Choroid plexus epithelial cell (primary cell): ENCODE measurements at places on chromosomes 11 and 22.

- peak; percentile 61 for DNase-seq
These were observed 9.1 kb upstream of the SERHL2 start for GRCh38 chr22:42544686-42545085.

GRCh38 chr11:108685419-108686130, 20.7 kb downstream of the DDX10 start:
- no peak for DNase-seq

DNA sequence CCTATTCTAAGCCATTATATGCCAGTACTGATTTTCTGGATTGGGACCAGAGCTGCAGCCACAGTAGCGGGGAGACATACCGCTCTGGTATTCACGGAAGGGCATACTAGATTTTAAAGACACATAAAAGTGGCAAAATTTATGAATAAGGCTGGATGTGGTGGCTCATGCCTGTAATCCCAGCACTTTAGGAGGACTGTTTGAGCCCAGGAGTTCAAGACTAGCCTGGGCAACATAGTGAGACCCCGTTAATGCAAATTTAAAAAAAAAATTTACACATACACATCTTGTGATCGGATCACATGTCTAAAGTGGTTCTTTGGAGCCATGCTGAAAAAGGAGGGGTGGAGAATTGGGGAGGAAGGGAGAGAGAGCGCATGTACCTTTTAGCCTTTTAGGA, 9.0 kb downstream of the RPL27A start:
- DNase-seq, result no peak

- DNase-seq, result no peak
These were observed 24.3 kb downstream of the SERPINH1 start for GRCh38 chr11:75586395-75586794.

GRCh38 chr11:115990004-115990447, 485.8 kb upstream of the CADM1 start:
- DNase-seq, result no peak

DNA sequence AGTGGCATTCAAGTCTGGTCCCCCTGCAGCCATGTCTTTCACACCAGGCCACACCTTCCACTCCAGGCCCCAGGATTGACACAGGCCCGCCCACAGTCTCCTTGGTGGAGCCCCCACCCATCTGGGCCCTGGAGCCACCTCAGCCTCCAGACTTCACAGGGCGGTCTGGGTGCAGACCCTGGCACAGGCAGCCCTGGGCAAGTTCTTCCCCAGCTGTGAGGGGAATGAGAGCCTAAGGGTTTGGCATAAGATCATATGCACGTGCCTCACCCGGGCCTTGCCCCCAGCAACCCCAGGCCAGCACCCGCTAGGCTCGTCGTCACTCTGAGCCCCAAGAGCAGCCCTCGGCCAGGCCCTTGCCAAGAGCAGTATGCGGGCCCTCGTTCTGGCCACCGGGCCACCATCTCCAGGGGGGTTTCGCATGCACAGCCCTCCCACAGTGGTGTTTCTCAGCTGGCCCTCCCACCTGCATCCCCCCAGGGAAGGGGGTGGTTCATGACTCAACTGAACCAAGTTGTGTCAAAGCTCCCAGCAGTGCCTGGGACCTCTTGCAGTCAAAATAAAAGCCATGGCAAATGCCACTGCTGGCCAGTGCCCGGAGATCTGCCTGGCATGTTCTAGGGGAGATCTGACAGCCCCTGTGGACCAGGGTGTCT, 70.4 kb upstream of the KCNQ1OT1 start:
- no peak for DNase-seq

DNA sequence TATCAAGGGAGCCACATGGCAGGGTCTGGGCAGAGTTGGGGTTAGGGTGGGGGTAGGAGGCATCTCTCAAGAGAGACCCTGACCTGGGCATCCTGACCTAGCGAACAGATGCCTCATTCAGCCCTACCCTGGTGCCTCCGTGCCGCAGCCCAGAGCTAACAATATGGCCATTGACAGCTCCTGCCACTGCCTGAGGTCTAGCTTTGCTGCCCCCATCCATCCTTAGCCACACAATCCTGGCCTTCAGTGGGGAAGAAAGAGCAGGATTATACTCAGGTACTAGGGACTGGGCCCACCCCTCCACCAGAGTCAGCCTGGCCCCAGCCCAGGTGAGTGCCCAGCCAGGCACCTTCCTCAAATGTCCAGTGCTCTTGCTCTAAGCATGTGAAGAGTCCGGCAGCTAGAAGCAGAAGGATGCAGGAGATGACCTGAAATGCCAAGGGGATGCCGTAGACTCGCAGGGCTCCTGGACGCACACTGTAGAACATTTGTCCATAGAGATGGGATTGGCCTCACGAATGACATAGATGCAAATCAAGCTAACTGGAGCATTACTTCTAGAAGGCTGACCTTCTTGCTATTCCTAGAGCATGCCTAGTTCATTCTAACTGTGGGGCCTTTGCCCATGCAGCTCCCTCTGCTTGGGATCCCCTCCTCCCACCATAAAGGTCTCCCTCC, 13.3 kb upstream of the SERPINH1 start:
- no peak for DNase-seq

GRCh38 chr11:10044618-10045017, 249.4 kb downstream of the SBF2 start:
- no peak for DNase-seq

DNA sequence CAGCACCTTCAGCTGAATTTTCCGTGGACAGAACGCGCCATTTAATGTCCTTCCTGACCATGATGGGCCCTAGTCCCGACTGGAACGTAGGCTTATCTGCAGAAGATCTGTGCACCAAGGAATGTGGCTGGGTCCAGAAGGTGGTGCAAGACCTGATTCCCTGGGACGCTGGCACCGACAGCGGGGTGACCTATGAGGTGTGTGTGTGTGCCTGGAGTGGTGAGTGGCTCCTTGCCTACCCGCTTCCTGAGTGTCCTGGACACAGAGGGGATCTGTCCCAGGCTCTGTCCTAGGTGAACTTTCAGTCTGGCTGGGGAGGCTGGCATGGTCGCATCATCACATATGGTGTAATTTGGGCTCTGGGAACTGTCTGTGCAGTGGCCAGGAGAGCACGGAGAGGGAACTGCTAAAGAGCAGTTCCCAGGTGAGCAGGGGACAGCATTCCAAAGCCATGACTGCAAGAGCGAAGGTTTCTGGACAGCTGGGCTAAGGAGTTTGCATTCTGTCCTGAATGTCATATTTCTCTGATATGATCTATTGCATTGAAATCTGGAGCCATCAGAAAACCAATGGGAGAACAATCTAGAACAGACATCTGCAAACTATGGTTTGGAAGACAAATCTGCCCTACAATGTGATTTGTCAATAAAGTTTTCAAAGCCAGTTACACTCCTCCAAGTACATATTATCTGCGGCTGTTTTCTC, 104.3 kb downstream of the RRAS2 start:
- no peak for DNase-seq

DNA sequence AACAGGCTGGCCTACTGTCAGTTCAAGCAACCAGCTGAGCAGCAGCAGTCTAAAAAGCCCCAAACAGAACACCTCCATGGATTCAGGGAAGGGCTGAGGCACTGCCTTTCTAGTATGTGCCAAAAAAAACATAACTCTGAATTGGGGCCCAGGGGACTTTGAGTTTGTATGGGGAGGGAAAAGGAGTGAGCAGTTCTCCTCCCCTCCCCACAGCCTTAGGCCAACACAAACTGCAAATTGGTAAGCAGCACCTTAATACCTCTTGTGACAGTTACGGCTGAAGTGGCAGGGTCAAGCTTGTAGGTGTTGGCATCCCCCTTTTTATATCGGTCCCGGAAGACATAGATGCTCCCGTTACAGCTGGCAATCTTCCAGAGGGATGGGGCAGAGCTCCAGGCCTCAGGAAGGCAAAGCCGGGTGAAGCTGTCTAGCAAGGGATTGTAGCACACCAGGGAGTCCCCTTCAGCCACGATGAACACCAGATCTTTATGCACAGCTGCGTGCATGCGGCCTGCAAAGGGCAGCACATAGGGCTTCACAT, 6.0 kb downstream of the KBTBD4 start:
- DNase-seq, result peak; percentile 43

DNA sequence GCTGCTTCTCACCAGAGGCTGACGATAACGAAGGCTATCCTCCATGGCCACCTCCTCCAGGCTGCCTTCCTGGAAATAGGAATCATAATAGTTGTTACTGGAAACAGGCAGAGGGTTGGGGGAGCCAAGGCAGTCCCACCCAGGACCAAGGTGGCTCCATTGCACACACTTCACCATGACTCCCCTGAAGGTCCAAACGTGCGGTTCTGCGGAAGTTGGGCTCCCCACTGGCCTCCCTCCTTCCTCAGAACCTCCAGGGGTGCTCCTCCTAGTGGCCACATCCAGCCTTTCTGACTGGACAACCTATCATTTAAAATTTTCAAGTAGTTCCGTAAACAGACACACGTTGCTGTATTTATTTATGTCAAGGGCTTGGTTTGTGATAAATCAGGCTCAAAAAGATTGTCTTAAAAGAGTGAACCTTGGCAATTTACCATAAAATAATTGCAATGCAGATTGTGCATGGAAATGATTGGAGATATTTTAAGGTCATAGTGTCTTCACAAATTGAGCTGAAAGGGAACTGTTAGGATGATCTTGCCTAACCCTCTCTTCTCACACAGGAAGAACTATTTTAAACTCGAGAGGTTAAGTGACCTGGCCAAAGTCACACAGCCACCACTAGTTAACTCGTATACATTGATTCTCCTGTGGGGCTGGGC, 1.4 kb upstream of the TCN2 start:
- DNase-seq, result peak; percentile 72

- DNase-seq, result peak; percentile 90
These were observed 1564.8 kb upstream of the TENM4 start for GRCh38 chr11:81005595-81005994.

- DNase-seq, result no peak
These were observed 21.0 kb upstream of the CFAP300 start for GRCh38 chr11:102026217-102026616.

- DNase-seq, result no peak
These were observed 452.6 kb downstream of the LUZP2 start for GRCh38 chr11:24949406-24949805.

GRCh38 chr11:1927026-1927847, 7.7 kb downstream of the TNNT3 start:
- DNase-seq, result no peak

DNA sequence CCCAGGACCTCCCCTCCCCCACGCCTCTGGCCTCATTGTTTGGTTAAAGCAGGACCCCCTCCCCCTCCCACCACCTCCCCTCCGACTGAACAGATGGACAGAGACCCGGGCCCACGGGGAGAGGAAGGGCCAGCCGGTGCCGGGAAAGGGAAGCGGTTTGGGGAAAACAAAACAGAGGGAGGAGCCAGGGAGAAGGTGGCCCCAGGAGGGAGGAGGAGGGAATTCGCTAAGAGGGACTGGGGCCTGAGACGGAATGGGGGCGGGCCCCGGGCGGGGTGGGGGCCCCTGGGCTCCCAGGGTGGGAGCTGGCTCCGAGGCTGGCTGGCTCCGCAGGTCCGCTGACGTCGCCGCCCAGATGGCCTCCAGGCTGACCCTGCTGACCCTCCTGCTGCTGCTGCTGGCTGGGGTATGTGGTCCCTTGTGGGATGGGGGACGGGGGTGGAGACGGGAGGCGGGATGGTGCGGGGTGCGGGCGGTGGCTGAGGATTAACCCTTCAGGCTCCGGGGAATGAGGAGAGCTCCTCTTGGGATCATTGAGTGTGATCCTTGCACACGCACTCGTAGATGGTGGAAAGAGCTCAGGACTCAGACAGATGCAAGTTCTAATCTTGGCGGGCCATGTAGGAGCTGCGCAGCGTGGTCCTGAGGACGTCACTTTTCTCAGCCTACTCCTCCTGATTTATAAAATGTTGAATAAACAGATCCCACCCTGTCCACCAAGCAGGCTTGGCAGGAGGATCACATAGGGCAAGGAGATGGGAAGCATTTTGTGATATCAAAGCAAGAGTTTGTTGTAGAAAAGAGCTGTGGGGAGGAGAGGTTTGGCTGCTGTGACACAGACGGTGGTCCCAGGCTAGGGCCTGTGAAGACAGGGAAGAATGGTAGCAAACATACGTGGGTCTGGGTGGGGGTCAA, 688 bp downstream of the SERPING1 start:
- DNase-seq, result peak; percentile 69
